ELR (cell line): ENCODE measurements at places on chromosomes 1 and 21.

GRCh38 chr21:18759751-18760161, 356.2 kb upstream of the TMPRSS15 start:
- DNase-seq, result no peak

GRCh38 chr21:41369105-41369919, 7.5 kb downstream of the MX2 start:
- no peak for DNase-seq

DNA sequence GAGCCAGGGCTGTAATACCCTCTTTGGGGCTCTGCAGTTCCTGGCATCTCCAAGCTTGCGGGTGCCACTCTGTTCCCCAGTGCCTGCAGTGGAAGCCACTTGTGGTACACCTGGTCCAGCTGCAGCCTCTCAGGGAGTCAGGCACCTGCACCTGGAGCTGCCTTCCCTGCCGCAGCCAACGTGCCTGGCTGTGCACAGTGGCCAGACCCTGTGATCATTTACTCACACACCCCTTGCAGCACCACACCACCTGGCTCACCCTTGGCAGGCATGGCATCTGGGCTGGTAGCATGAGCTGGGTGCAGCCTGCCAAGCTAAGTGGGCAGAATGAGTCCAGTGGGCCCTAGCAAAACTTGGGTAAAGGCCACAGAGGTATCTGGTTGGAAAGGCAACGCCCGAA, 51.1 kb upstream of the NTPCR start:
- DNase-seq, result no peak

- DNase-seq, result no peak
These were observed 65.5 kb upstream of the WNT4 start for GRCh38 chr1:22208268-22208972.
